ENCODE measurements at places on chromosomes 13 and 19.
A peak's percentile ranks its signal among the peaks of the same experiment; 100 is the strongest.

GRCh38 chr19:44111910-44112463 is 1.2 kb upstream of the ZNF225 start:
- peak overlapping the region; percentile 2 for H3K4me3 ChIP-seq
- H3K36me3 ChIP-seq = no peaks in the 10 kb centered on the region
- DNase-seq = no peak
- H3K27me3 ChIP-seq = no peaks in the 10 kb centered on the region

GRCh38 chr19:34332027-34332760 is 32.8 kb upstream of the GPI start:
- no peak overlapping the region for H3K4me3 ChIP-seq
- peaks cover 59% of the 10 kb centered on the region for H3K36me3 ChIP-seq
- no peaks in the 10 kb centered on the region for H3K27me3 ChIP-seq
- H3K27ac ChIP-seq = peak overlapping the region; percentile 10
- no peak for DNase-seq
- H3K4me1 ChIP-seq = no peaks in the 10 kb centered on the region

- no peaks in the 10 kb centered on the region for H3K27me3 ChIP-seq
- no peak overlapping the region for H3K4me3 ChIP-seq
- peaks cover 15% of the 10 kb centered on the region for H3K36me3 ChIP-seq
- H3K27ac ChIP-seq = peak overlapping the region; percentile 56
Observed at GRCh38 chr13:98443329-98443728, 133.6 kb downstream of the STK24 start.

- no peaks in the 10 kb centered on the region for H3K4me1 ChIP-seq
- H3K27ac ChIP-seq = no peak overlapping the region
- no peaks in the 10 kb centered on the region for H3K36me3 ChIP-seq
- no peak for DNase-seq
- no peaks in the 10 kb centered on the region for H3K27me3 ChIP-seq
Observed at GRCh38 chr19:8180018-8180417, 29.2 kb upstream of the CERS4 start.

- no peak for DNase-seq
- no peaks in the 10 kb centered on the region for H3K27me3 ChIP-seq
- H3K27ac ChIP-seq = no peak overlapping the region
- no peak overlapping the region for H3K4me3 ChIP-seq
Observed at GRCh38 chr19:51711702-51712101, 12.1 kb downstream of the HAS1 start.

GRCh38 chr19:14166999-14167575 is 30.7 kb upstream of the ASF1B start:
- peaks cover 14% of the 10 kb centered on the region for H3K36me3 ChIP-seq
- peaks cover 19% of the 10 kb centered on the region for H3K4me1 ChIP-seq
- DNase-seq = no peak
- no peak overlapping the region for H3K4me3 ChIP-seq

- no peaks in the 10 kb centered on the region for H3K27me3 ChIP-seq
- no peak for DNase-seq
- no peaks in the 10 kb centered on the region for H3K4me1 ChIP-seq
- no peaks in the 10 kb centered on the region for H3K36me3 ChIP-seq
Observed at GRCh38 chr13:101289764-101290163, 126.5 kb downstream of the NALCN start.

- peaks cover 35% of the 10 kb centered on the region for H3K36me3 ChIP-seq
- H3K4me3 ChIP-seq = no peak overlapping the region
- H3K27ac ChIP-seq = no peak overlapping the region
- no peaks in the 10 kb centered on the region for H3K27me3 ChIP-seq
- no peak for DNase-seq
- H3K4me1 ChIP-seq = peaks cover 26% of the 10 kb centered on the region
Observed at GRCh38 chr13:114285166-114285808, 3.9 kb downstream of the UPF3A start.

- no peak overlapping the region for H3K4me3 ChIP-seq
- no peaks in the 10 kb centered on the region for H3K27me3 ChIP-seq
- no peak for DNase-seq
- no peaks in the 10 kb centered on the region for H3K36me3 ChIP-seq
- peaks cover 24% of the 10 kb centered on the region for H3K4me1 ChIP-seq
Observed at GRCh38 chr13:60410299-60410698, 13.3 kb downstream of the TDRD3 start.

DNA sequence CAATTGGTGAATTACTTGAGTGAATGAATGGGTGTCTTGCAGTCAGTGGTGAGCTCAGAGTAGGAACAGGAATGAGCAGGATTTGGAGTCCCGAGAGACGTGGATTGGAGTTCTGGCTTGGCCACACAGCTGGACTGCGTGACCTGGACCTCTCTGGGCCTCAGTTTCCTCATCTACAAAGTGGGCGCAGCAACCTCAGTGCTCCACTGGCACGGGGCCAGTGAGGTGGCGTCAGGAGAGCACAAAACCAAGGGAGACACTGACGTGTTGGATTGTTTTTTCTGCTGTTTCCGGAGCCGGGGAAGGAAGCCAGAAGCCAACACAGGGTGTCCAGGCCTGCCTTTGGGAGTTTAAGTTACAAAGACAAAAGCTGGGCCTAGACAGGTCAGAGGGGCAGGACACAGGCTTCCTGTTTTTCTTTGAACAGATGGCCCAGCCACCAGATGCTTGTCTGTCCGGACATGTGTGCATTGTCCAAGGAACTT is 6.5 kb upstream of the DOCK6 start:
- peak overlapping the region; percentile 21 for H3K27ac ChIP-seq
- no peak overlapping the region for H3K4me3 ChIP-seq
- H3K4me1 ChIP-seq = peaks cover 24% of the 10 kb centered on the region
- no peaks in the 10 kb centered on the region for H3K27me3 ChIP-seq
- H3K36me3 ChIP-seq = no peaks in the 10 kb centered on the region
- DNase-seq = no peak

DNA sequence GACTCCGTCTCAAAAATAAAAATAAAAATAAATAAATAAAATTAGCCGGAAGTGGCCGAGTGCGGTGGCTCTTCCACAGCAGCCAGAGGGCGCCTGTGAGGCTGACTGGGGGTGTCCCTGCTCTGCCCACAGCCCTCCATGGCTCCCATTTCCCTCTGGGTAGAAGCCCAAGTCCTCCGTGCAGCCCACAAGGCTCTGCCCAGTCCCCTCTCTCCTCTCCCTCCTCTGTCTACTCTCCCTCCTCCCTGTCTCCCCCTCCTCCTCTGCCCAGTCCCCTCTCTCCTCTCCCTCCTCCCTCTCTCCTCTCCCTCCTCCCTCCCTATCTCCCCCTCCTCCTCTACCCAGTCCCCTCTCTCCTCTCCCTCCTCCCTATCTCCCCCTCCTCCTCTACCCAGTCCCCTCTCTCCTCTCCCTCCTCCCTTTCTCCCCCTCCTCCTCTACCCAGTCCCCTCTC is 20.4 kb downstream of the MISP start:
- H3K36me3 ChIP-seq = no peaks in the 10 kb centered on the region
- DNase-seq = no peak
- H3K4me1 ChIP-seq = peaks cover 18% of the 10 kb centered on the region
- H3K27me3 ChIP-seq = no peaks in the 10 kb centered on the region
- H3K4me3 ChIP-seq = no peak overlapping the region

DNA sequence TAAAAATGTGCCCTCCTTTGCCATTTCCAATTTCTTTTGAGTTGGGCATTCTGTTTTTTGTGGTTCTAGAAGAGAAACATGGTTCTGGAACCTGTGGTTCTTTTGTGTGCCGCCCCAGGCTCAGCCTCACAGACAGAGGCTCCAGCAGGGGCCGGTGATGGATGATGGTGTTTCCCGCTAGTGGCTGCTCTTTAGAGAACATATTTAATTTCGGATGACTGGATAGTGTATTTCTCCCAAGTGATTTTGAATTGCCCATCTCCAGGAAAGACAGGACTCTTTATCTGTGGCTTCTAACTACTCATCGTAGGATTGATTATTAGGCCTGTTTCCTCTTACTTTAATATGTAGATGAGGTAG is 75.2 kb downstream of the KL start:
- DNase-seq = no peak
- no peak overlapping the region for H3K27ac ChIP-seq
- no peaks in the 10 kb centered on the region for H3K27me3 ChIP-seq
- no peaks in the 10 kb centered on the region for H3K36me3 ChIP-seq
- H3K4me3 ChIP-seq = no peak overlapping the region

DNA sequence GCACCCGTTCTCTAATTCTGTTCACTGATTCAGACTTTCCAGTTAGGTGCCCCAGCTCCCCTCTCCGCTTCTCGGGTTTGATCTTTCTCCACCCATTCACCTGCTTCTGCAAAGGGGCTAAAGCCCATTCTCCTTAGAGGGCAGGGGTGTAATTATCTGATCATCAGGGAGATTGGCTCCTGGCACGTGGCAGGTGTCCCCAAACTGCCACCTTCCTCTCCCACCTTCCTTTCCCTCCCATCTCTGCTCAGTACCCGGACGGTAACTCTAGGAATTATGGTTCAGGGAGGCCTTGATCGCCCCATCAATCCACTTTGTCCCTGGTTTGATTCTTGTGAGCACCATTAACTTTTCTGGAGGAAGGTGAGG is 212 bp downstream of the FFAR1 start:
- no peaks in the 10 kb centered on the region for H3K27me3 ChIP-seq
- H3K4me3 ChIP-seq = no peak overlapping the region
- H3K4me1 ChIP-seq = no peaks in the 10 kb centered on the region
- peak; percentile 11 for DNase-seq

- H3K27ac ChIP-seq = no peak overlapping the region
- peaks cover 10% of the 10 kb centered on the region for H3K27me3 ChIP-seq
- no peak overlapping the region for H3K4me3 ChIP-seq
- peaks cover 11% of the 10 kb centered on the region for H3K4me1 ChIP-seq
- H3K36me3 ChIP-seq = no peaks in the 10 kb centered on the region
Observed at GRCh38 chr19:54424660-54425381, 9.6 kb downstream of the TTYH1 start.

DNA sequence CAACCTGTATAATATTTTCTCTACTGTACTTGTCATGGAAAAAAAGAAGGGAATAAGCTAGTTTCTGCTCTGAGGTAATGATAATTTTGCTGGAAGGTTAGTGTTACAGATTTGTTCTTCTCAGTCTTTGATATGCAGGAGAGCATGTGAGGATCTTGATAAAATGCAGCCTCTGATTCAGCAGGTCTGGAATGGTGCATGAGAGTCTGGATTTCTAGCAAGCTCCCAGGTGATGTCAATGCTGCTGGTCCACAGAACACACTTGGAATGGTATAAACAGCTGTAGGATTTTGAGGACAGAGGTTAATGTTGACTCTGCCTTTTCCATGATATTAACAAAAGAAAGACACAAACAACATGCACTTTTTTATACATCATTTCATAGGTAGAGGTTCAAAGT is 173.6 kb downstream of the NDFIP2 start:
- peaks cover 11% of the 10 kb centered on the region for H3K4me1 ChIP-seq
- no peak for DNase-seq
- no peaks in the 10 kb centered on the region for H3K27me3 ChIP-seq
- no peak overlapping the region for H3K4me3 ChIP-seq
- H3K36me3 ChIP-seq = no peaks in the 10 kb centered on the region

DNA sequence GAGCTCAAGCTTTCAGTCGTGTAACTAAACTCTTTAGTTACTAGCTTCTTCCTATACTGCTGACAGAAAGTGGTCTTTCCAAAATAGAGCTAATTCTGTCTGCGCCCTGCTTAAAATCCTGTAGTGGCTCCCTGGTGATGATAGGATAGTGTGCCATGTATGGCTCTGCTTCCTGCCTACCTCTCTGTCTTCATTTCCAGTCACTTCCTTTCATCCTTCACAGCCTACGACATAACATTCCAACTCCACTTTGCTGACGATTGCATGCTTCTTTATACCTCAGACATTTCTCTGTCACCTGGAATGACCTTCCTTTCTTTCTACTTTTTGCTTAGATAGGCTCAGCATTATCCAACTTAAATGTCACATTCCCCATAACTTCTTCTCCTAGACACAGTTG is 190.8 kb downstream of the MAB21L1 start:
- no peaks in the 10 kb centered on the region for H3K27me3 ChIP-seq
- H3K4me1 ChIP-seq = no peaks in the 10 kb centered on the region
- H3K27ac ChIP-seq = no peak overlapping the region

DNA sequence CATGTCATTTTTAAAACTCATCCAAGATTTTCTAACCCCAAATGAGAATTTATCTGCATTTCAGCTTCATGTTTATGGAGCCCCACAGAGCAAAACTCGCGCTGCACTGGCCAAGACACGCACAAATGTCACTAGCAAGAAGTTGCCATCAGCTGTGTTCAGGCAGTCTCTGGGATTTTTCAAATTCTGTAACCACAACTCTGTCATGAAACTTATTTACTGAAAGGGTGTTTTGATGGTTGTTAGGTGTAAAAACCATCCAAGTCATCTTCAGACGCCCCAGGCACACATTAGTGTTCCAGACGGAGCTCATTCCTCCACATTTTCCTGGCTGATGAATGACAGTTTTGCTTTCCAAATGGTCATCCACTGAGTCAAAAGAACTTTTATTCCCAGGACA is 63.4 kb downstream of the SLC7A1 start:
- no peak overlapping the region for H3K27ac ChIP-seq
- no peak overlapping the region for H3K4me3 ChIP-seq
- H3K36me3 ChIP-seq = no peaks in the 10 kb centered on the region
- H3K27me3 ChIP-seq = no peaks in the 10 kb centered on the region
- H3K4me1 ChIP-seq = no peaks in the 10 kb centered on the region

GRCh38 chr19:50912727-50913716 is 1.8 kb upstream of the KLK4 start:
- H3K36me3 ChIP-seq = no peaks in the 10 kb centered on the region
- H3K27me3 ChIP-seq = no peaks in the 10 kb centered on the region
- no peak overlapping the region for H3K27ac ChIP-seq
- H3K4me1 ChIP-seq = peaks cover 8% of the 10 kb centered on the region

DNA sequence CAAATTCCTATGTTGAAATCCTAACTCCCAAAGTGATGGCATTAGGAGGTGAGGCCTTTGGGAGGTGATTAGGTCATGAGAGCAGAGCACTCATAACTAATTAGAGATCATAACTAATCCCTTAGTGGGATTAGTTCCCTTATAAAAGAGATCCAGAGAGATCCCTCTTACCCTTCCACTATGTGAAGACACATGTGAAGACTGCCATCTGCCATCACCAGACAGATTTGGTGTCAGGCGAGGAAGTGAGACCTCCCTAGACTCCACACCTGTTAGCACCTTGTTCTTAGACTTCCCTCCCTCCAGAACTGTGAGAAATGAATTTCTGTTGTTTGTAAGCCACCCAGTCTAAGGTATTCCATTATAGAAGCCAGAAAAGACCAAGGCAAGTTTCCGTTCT is 112.2 kb downstream of the NDFIP2 start:
- no peaks in the 10 kb centered on the region for H3K4me1 ChIP-seq
- no peaks in the 10 kb centered on the region for H3K36me3 ChIP-seq
- no peak for DNase-seq
- no peak overlapping the region for H3K4me3 ChIP-seq
- H3K27me3 ChIP-seq = no peaks in the 10 kb centered on the region

DNA sequence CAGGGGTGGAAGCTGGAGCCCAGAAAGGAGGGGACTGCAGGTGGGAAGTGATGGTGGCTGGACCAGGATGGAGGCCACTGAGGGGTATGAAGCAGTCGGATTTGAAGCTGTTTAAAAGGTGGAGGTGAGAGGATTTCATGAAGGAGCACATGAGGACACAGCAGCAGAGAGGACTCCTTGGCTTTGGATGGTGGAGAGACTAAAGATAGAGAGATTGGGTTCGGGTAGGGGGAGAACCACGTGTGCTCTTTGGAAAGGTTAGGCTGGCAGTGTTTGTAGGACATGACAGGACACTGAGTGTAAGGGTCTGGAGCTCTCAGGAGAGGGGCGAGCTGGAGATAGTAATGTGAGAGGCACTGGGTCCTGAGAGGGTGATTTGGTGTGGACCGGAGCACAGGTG is 8.8 kb downstream of the SNRPD2 start:
- no peak overlapping the region for H3K27ac ChIP-seq
- H3K4me3 ChIP-seq = no peak overlapping the region
- peaks cover 17% of the 10 kb centered on the region for H3K4me1 ChIP-seq
- no peaks in the 10 kb centered on the region for H3K27me3 ChIP-seq

- no peaks in the 10 kb centered on the region for H3K36me3 ChIP-seq
- no peak for DNase-seq
- no peaks in the 10 kb centered on the region for H3K4me1 ChIP-seq
- H3K27me3 ChIP-seq = no peaks in the 10 kb centered on the region
Observed at GRCh38 chr13:52882785-52883184, 34.3 kb upstream of the PCDH8 start.
